Suprapubic skin (tissue), 4 donors: ENCODE measurements at places on chromosomes 6 and 20.

DNA sequence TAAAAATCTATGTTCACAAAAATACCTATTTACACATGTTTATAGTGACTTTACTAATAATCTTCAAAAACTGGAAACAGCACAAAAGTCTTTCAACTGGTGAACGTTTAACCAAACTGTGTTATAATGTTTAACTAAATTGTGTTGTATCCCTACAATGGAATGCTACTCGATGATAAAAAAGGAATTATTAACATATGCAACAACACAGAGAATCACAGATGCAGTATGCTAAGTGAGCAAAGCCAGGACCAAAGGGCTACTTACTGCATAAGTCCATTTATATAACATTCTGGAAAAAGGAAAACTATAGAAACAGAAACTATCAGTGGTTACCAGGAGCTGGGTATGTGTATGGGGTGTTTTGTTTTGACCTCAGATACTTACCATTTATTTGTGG, 602.2 kb upstream of the BTBD3 start:
- DNase-seq: no peak

DNA sequence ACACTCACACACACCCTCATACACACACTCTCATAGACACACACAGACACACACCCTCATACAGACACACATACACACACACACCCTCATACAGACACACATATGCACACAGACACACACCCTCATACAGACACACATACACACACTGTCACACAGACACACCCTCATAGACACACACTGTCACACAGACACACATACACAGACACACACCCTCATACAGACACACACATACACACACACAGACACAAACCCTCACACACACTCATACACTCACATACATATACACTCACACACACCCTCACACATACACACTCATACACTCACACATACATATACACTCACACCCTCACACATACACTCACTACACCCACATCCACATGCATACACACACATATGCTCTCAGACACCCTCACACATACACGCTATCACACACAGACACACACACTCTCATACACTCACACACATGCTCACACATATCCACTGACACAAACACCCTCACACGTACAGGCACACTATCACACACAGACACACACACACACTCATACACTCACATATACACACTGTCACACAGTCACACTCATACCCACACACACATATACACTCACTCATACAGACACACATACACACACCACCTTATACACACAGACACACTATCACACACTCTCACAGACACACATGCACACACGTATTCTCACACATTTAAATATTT, 9.1 kb downstream of the ADIG start:
- DNase-seq: no peak

- DNase-seq: no peak
These were observed 160.7 kb downstream of the UST start for GRCh38 chr6:148907573-148907972.

GRCh38 chr6:53009056-53009455, 14.0 kb upstream of the GSTA4 start:
- DNase-seq: no peak

GRCh38 chr6:30202366-30202765, 10.8 kb downstream of the TRIM26 start:
- no peak for DNase-seq

DNA sequence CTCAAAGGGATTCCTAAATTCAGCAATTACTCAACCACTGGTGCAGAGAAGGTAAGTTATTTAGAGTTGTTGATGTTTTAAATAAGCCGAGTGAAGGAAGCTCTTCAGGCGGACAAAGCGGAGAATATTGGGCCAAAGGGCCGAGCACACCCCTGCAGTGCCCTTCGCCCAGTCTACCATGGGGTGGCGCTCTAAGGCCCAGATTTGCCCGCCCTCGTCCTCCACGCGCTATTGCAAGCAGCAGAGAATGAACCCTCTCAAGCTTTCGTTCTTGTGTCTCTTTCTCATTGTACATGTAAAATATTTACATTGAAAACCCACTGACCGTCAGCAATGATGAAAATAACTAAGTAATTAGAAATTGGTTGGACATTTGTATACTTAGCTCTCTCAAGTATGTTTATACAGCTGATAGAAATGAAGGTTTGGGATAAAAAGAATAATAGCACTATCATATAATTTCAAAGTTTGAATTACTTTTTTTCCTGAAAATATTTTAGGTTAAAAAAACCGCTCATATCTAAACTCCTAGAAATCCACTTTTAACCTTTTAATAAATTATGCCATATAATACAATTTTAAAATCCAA, 195.0 kb upstream of the CEP162 start:
- DNase-seq: no peak

DNA sequence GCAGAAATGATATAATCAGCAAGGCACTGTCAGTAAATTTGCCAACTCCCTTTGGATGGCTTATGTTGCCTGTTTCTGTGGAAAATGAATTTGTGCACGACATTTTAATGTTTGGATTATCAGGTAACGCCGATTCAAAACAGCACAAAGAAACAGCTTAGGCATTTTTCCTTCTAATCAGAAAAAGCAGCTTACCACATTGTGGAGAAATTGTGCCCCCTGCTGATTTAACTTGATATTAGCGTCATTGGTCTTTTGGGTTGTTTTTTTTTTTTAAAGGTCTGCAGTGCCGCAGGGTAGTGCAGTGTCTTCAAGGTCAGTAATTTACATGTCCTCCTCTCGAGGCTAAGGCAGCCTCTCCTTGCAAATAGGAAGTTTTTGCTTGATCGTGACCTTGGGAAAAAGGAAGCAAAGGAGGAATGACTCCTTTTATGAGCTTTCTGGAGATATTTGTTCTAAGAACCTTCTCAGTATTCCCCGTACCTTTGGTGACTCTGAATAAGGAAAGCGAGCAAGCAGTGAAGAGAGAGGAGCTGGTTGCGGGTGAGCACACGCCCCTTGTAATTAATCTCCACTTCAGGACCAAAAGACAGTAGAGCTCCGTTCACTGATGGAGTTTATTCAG, 79.1 kb downstream of the ELOVL4 start:
- DNase-seq: no peak

DNA sequence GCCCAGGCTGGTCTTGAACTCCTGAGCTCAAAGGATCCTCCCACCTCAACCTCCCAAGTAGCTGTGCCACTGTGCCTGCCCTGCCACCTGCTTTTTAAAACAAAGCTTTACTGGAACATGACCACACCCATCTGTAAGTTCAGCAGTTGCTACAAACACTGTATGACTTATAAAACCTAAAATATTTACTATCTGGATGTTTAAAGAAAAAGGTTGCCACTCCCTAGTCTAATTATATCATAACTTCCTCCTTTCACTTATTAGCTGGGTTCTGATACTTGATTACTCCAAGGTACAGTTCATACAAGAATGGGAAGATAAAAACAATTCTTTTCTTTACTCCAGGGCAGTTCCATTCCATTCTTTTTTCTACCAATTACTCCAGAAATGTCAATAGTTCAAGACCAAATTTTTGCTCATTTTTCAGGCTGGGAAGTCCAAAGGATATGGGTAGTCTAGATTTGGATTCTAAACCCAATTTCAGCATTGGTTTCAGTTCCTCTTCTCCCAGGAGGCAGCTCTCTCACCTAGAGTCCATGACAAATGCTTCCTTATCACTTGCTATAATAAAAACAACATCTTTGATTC, 63.1 kb downstream of the SEC63 start:
- no peak for DNase-seq

- DNase-seq: no peak
These were observed 257.5 kb downstream of the MMUT start for GRCh38 chr6:49205526-49205925.

- DNase-seq: no peak
These were observed 140.5 kb downstream of the EYA2 start for GRCh38 chr20:47035026-47035590.

DNA sequence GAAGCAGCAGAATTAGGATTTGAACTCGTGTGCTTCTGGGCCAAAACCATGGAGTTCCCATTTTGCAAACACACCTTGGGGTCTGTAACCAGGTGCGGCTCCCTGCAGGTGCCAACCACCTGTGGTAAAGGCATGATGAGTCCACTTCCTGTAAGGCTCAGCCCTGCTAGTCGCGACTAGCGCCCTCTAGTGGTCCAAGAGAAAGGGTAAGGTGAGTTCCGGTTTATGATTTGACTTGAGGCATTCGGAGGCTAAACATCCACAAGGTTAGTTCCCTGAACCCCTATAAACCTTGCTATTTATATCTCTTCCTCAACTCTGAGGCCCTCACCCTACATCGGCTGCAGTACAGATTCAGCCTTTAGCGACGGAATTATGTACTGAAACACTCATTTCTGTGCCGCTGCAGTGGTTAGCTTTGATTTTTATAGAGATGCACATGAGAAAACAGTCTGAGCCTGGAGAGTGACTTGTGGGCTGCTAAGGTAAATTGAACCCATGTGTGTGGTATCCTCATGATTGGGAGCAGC, 173.4 kb downstream of the PLCB1 start:
- DNase-seq: no peak

DNA sequence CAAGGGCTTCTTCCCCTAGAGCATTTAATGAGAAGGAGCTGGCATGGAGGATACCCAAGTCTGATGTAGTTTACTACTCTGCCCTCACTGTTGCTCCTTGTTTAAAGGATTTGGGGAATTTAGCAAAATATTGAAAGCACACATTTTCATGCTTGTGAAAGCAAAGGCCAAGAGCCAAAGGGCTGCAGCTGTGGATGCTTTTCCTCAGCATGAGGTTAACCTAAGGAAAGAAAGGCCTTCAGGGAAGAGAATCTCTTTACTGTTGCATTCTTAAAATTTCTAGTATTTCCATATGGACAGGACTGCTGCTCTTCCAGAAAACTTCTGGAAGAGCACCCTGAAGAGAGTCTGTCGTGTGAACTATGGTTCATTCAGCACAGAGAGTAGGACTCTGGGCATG, 45.9 kb upstream of the SASH1 start:
- no peak for DNase-seq

DNA sequence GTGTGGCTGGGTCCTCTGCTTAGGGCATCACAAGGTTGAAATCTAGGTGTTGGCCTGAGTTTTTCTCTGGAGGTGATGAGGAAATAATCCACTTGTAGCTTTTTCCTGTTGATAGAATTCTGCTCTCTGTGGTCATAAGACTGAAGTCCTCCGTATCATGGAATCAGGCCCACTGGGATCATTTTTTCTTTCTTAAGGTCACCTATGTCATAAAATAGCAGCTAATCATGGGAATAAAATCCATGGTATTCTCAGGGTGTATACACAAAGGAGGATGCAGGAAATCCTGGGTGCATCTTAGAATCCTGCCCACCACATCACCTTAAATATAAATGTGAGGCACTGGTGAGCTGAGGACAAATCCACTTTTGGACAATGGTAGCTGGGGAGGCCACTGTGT, 72.7 kb downstream of the PRDM1 start:
- DNase-seq: no peak

GRCh38 chr20:4151991-4152695, 136.8 kb upstream of the RNF24 start:
- DNase-seq: no peak

DNA sequence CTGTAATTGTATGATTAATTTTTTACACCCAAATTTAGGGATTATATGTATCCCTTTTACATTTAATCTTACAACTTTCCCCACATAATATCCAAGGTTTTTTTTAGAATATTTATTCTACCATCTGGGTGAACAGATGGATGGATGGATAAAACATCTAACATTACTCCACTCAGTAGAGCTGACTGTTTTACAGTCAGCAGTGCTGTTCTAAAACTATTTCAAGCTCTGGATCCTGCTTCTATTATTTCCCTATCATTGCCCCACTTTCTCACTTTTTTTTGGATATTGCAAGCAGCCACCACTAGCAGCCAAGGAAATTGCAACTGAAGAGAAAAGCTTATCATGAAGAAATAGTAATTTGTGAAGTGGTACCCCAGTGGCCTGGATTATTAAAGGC, 173.7 kb downstream of the ARHGAP18 start:
- no peak for DNase-seq

DNA sequence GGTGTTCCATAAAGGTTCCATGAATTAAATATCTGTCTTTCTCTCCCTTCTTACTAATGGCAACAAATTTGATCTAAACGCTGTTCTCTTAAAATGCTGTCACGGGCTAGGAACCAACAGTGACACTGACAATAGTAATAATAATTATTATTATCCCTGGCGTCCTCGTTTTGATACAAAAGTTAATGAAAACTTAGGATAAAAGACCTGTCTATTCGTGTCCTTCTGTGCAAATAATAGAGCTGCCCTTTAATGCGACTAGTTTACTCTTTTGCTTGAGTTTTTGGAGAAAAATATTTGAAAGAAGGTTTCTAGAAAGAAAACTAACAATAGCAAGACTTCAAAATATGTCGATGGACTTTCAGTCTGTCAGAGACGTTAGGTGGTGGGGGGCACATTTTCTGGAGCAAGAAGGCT, 4.3 kb downstream of the VGLL2 start:
- DNase-seq: no peak

DNA sequence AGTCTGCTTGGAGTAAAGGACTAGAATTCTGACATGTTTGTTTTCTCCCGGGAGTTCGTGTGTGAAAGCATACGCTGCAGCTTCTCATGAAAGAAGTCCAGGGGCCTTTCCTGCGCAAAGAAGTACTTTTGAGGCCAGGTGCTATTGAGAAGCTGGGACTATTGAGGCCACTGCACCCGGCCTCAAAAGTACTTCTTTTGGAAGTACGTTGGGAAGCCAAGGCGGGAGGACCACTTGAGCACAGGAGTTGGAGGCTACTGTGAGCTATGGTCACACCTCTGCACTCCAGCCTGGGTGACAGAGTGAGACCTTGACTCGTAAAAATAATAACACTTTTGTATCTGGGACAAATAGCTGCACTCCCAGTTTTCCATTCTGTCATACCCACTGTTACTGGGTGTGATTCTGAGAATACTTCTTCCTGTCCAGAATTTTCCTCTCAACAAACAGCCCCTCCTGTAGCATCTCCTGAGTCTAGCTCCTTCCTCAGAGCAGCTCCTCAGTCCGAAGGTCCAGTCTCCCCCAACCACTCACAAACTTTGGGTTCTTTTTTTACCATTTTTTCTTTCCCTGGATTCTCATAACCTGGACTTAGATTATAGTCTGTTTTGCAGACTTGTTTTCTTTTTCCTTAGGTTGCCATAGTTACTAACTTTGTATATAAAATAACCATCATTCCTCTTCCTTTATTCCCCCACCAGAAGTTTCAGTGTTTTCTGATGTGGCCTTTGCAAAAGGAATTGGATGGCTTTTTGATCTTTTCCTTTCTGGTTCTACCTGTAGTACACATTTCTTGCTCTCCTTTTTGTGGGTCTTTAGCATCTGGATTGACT, 12.7 kb downstream of the STK35 start:
- DNase-seq: no peak
